ENCODE measurements at places on chromosomes 12 and 14. TPM values are rescaled to one million over a fixed set of nuclear protein-coding genes. Genes with fewer than 3 reads are reported as not detected.

OAS2 gene
- 146 TPM for total RNA-seq

MGST1 gene
- 26.6 TPM for total RNA-seq

SIX1 gene
- 0.97 TPM for total RNA-seq

MYH7 gene
- total RNA-seq = not detected

FLRT2 gene
- 3.3 TPM for total RNA-seq

LTB4R gene
- 0.65 TPM for total RNA-seq

AICDA gene
- not detected for total RNA-seq

PRIMA1 gene
- not detected for total RNA-seq

DUSP16 gene
- 6.5 TPM for total RNA-seq

GPRC5D gene
- total RNA-seq = not detected

LRRC74A gene
- not detected for total RNA-seq

TMEM229B gene
- total RNA-seq = 0.15 TPM

RNF212B gene
- not detected for total RNA-seq

CCDC196 gene
- total RNA-seq = not detected

LMO3 gene
- not detected for total RNA-seq

AKAP6 gene
- total RNA-seq = under 0.01 TPM

FSCB gene
- total RNA-seq = not detected

B4GALNT1 gene
- total RNA-seq = not detected

RDH11 gene
- 130 TPM for total RNA-seq

TAS2R43 gene
- total RNA-seq = under 0.01 TPM

RAB5B gene
- total RNA-seq = 27.6 TPM

P2RX2 gene
- not detected for total RNA-seq

DHH gene
- total RNA-seq = 9.9 TPM

C12orf60 gene
- total RNA-seq = 0.97 TPM

MYO1H gene
- not detected for total RNA-seq
